ENCODE measurements at places on chromosomes 2 and 18.

DNA sequence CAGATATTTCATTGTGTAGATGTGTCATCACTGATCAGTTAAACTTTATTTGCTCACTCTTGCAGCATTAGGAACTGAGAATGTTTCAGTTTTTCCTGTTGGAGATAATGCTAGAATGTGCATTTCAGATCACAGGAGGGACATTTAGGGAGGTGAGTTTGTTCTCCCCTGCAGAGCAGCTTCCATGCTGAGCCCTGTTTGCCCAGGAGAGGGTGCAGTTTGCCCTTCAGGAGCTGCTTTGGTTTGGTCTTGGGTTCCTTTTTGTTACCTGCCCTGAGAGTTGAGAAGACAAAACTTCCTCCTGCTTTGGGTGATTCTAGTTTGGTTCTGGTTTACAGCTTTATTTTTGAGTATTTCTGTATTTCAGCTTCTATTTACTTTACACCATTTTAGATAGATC, 49.9 kb downstream of the DGKD start:
- DNase-seq, result peak; percentile 58

DNA sequence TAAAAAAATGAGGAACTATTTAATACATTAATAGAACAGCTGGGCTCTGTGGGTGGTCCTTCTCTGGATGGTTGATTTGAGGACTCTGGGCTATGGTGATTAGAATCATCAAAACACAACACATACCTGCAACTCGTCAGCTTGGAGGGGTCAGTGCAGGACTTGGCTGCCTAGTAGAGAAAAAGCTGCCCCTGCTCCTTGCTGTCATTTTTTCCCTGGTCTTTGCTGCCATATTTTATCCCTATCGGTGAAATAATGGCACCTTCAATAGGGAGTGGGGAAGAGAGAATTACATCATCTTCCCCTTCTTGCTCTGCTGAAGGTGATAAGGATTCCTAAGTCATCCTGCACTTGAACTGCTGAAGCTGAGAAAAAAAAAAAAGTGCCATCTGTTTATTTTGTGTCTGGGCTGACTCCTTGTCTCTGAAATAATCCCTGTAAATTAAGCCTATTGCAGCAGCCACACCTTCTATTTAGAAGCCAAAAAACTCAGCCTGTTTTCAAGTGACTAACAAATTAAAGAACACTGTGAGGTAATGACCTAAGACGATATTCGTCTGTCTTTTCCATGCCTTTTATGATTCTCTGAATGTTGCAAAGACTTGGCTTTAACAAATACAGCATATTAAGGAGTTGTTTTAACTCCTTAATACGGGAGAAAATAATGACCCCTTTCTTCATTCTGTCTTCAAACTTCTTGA, 89.3 kb downstream of the ACVR1 start:
- peak; percentile 86 for DNase-seq

- no peak for DNase-seq
These were observed 57.3 kb downstream of the MTHFD2 start for GRCh38 chr2:74255660-74256213.

DNA sequence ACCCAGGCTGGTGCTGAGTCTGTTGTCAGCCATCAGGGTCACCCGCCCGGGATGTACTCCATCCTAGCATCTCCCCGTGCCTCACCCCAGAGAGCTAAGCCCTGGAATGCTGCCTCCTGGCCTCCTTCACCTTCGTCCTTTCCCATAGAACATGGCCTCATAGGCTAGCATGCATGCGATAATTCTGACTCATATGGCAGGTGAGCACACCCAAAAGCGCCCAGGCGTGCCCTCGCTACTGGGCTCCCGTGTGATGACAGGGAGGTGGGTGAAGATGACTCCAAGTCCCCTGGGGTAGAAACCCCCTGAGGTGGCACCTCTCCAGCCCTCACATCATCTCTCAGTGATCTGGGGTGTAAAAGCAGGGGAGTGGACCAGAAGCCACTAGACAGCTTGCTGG, 7.3 kb downstream of the SPR start:
- DNase-seq, result no peak

DNA sequence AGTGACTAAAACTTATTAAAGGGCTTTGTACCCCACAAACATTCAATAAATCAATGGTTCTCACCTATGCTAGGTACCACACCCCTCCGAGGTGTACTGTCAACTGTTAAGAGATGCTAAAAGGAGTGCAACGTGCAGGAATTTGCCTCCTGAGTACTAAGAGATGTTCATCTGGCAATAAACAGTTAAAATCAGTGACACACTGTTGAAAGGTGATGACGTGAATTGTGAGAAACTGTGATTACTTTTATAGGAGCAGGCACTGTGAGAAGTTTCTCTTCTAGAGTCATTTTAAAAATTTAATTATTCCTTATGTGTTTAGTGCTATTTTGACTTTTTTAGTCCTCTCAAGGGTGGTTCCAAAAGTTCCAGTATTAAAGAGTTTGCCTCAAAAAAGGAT, 61.0 kb downstream of the PDE1A start:
- DNase-seq, result no peak

DNA sequence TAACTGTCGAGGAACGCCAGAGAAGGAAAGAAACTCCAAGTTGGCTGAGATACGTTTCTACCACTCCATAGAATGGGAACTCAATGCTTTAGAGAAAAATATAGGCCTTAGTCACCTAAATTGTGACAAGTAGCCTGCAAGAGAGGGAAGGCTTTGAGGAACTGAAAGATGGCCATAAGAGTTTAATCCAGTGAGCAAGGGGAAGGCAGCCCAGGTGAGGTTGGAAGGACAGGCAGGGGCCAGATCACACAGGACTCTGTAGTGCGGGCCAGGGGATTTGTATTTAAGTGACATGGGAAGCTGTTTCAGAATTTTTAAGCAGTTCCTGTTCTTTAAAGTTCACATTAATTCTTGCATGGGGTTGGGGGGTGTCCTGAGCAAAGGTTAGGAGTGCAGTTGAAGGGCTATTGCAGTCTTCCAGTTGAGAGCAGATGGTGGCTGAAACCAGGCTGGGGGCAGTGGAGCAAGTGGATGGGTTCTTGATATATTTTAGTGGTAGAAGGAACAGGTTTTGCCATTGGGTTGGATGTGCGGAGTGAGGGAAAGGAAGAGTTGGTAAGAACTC, 138.9 kb upstream of the PELI1 start:
- no peak for DNase-seq

- no peak for DNase-seq
These were observed 210.9 kb downstream of the DCDC2C start for GRCh38 chr2:3914241-3914640.

- DNase-seq, result peak; percentile 75
These were observed 418.2 kb upstream of the HS6ST1 start for GRCh38 chr2:128736689-128737545.

DNA sequence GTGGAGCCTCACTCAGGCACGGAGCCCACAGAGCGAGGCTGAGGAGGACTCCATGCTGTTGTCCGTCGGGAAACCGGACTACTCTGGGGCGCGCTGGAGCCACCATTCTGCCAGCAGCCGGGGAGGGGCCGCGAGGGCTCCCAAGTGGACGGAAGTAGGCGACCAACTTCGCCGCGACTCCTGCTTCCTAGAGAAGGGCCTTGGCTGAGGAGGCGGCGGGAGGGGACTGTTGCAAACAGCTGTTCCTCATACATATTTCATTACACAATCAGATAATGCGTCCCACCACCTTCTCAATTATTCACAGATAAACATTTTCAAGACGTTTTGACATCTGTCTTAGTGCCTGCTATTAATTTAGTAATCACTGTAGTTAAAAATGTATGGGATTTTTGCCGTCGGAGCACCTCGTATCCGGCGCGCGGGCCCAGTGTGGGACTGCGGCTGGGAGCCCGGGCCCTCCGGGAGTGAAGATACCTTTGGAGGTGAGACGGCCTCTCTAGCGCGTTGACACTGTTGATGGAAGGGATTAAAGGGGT, 11.7 kb upstream of the SIX3 start:
- DNase-seq, result no peak

GRCh38 chr18:79396431-79397246, 909 bp downstream of the NFATC1 start:
- DNase-seq, result peak; percentile 61

DNA sequence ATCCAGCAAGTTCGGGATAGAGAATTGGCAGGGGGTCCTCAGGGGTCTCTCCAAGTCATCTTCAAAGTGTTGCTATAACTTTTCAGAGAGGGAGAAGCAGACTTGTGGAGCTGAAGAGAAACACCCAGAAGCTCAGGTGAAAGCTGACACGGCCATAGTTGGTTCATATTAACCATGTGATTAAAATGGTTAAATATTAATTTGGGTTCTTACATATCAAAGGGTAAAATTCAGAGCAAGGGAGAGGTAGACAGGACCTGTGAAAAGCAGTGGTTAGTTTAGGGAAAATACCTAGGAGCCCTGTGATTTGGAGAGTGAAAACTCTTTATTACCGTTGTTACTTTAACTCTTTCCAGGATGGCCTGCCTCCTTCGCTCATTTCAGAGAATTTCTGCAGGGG, at the start of gene UGT1A6:
TSS of gene UGT1A6 (plus strand) at position 243 of the 400 bp plus-strand sequence. CDS start at position 358, 115 bp downstream.
- DNase-seq, result no peak

DNA sequence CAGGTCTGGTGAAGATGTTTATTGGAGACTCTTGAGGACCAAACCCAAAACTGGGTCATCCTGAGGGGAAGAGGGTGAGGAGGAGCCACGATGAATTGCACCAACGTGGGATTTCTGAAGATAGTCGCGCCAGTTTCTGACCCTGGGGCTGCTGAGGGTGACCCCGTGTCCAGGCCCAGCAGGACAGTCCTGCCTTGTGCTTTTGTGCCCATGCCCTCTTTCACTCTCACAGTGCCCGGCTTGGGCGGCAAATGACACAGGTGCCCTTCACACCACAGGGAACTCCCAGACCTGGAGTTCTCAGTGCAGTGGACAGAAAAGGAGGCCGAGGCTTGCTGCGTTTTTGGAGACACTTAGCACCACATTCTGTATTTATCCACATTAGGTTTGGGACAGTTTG, 15.5 kb upstream of the KIF1A start:
- DNase-seq, result no peak

DNA sequence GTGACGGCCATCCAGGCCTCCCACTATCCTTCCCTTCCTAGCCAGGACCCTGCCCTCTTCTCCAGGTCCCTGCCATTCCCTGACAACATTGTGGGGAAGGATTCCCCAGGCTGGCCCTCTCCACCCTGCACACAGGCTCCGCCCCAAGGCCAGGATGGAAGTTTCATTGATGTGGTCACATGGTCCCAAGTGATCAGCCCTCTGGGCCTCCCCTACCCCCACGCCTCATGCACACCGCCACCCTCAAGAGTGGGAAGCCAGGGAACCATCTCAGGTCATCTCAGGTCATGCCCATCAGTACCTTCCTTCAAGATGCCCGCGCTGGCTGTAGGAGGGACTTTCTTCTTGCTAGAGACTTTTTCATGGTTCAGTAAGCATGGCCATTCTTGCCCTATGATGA, 514.8 kb upstream of the RAB6C start:
- DNase-seq, result no peak

- DNase-seq, result no peak
These were observed 83.5 kb downstream of the OSBPL6 start for GRCh38 chr2:178277741-178278197.

DNA sequence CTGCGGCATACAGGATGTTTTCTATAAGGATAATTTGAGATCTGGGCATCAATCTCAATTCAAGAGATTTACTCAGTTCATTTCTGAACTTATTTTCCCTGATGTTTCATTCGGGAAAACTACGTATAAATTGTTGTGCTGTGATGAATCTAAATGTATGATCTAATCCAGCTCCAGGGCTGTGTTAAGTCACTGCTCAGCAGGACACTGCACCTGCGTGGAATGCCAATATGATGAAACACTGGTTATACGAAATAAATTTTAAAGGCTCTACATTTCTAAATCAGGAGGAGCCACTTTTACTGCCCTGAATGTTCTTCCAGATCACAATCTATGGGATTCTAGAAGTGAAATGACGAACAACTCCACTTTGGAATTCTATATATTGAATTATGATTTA, 259.0 kb downstream of the HNMT start:
- DNase-seq, result no peak

- DNase-seq, result no peak
These were observed 247.9 kb upstream of the SYT4 start for GRCh38 chr18:43525169-43525568.

GRCh38 chr2:15762449-15762848, 170.8 kb downstream of the DDX1 start:
- DNase-seq, result no peak

GRCh38 chr2:137251045-137251444, 485.7 kb downstream of the THSD7B start:
- no peak for DNase-seq

DNA sequence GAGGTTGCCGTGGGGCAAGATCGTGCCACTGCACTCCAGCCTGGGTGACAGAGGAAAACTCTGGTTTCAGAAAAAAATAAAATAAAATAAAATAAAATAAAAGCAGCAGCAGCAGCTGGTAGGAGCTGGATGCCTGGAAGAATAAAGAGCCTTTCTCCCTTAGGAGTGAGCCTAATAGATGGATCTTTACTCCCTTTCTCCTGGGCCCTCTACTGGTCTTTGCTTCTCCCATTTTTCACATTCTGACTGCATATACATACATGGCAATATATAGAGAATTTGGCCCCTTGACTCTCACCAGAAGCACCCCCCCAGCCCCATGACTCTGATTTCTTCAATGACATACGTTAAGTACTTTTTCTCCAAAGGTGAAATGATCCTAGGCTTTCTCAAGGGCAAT, 9.8 kb upstream of the MALT1 start:
- DNase-seq, result no peak

DNA sequence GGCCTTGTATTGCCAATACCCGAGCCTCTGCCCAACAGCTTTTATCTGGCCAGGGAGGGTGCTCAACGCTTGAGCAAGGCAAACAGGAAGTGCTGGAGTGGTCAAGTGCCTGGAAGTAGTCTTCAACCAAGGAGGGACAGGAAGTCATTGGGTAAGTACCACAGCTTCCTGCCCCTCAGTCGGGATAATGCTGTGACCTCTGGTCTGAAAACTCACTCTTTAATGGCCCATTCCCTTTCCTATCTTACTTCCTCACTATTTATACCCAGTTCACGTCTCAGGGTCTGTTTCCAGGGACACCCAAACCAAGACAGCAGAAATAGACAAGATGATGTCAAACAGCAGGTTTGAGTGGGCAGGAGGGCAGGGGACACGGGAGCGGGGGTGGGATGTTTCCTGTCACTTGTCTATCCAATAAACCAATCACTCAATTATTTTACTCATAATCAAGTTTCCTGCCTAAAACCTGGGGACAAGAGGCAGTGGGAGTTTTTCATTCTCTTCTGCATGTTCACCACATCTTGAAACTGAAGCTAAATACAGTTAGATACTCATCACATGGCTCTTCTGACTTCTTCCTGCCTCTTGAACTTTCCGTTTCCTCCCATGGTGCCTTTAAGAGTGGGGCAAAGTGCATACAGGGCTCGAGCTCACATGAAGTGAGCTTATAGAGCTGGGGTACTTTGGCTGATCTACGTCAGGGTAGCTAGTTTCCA, 68.9 kb upstream of the CAB39 start:
- DNase-seq, result peak; percentile 61

DNA sequence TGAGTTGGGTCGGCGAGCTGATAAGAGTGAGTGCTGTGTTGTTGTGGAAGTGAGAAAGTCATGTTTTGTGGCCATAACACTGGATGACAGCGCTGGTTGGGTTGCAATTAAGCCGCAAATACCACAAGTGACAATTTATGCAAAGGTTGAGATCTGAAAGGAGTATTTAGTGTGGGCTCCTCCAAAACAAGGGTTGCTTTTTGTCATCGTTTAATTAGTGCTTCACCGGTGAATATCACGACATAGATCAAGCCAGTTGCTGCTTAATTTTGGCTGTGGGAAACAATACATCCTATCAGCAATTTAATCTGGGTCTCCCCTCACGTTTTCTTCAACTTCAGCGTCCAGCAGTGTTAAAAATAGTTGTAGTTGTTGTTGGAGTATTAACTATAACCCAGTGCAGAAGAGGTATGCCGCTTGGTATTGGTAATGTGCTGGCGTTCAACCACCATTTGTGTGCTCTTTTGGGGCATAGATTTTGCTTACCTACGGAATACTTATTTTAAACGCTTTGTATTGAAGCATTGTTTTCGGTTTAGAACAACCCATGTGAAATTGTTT, 662 bp downstream of the ACVR2A start:
- DNase-seq, result peak; percentile 11

Measured in hematopoietic multipotent progenitor cell treated with erythropoietin and hydrocortisone succinate and interleukin-3 and kit ligand, for 8 days (in vitro differentiated cells).